ENCODE measurements at places on chromosomes 12 and 14.

DNA sequence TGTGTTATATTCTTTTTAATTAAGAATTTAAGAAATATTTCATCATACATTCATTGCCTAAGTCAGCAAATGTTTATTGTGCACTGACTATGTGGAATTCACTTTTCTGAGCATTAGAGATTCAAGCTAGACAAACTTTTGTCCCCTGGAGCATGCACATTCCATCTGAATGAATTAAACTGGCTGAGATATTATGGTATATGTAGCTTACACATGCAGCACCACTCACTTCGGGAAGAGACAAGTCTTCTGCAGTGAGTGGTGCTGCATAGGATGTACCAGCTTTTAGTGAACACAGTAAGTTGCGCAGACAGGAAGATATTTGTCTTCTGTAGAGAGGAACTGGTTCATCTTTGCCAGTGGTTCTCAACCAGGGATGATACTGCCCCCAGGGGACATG lies 318.4 kb downstream of the SYT1 start:
- DNase-seq: no peak

GRCh38 chr12:1553987-1554982 lies 40.1 kb downstream of the FBXL14 start:
- no peak for DNase-seq

DNA sequence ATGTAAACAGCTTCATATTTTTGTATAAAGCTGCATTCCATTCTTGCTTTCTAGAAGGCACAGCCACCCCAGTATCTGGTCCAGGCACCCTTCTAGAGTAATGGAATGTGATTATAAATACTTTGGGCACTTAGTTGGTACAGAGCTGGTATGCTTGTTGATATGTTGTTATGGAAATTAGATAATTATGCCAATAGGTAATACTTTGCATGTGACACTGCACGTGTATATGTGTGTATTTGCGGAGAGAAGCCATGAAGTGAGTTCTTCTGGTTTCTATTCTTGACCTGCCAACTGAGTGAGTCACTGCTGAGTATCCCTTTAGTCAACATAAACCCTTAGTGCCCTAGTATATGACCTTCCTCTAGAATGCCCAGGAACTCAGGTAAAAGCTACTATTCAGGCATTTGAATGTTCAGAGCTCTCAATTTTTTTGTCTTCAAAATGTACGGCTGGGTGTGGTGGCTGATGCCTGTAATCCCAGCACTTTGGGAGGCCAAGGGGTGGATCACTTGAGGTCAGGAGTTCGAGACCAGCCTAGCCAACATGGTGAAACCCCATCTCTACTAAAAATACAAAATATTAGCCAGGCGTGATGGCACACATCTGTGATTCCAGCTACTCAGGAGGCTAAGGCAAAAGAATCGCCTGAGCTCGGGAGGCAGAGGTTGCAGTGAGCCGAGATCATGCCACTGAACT lies 6.2 kb upstream of the TCP11L2 start:
- no peak for DNase-seq

DNA sequence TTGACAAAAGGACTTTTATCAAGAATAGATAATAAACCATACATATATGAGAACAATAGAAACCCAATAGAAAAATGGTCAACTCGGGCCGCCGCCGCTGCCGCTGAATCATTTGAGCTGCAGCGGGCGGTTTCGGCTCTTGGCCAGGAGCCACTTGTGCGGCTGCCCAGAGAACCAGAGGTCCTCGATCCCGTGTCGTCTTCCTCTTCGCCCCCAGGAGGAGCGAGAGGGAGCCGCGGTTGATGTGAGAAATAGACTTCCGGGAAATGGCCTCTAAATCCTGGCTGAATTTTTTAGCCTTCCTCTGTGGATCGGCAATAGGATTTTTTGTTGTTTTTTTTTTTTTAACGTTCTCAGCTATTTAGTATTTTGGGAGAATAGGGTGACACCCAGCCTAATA lies 44.8 kb downstream of the CPSF6 start:
- peak; percentile 4 for DNase-seq

DNA sequence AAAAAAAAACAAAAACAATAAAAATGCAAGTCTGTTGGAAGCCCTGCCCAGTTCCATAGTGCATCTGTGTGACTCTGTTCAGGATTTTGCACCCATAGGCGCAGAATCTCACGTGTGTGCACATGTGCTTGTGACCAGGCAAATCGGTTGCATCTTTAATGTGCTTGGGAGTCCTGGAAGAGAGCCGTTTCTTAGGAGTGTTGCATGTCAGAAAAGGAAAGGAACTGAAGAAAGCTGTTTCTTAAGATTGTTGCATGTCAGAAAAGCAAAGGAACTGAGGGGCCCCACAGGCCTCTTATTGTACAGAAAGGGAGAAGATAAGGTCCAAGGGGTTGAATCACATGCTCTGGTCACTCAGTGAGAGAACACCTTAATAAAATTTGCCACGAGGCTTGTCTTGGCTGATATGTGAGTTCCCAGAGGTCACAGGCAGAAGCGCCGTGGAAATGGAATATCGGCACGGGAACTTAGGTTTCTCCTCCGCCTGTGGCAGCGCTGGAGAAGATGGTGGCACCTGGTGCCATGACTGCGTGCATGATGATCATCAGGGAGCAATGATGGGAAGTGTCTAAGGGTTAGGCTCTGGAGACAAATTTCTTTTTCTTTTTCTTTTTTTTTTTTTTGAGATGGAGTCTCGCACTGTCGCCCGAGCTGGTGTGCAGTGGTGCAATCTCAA lies 90.0 kb downstream of the LRRC74A start:
- DNase-seq: no peak

DNA sequence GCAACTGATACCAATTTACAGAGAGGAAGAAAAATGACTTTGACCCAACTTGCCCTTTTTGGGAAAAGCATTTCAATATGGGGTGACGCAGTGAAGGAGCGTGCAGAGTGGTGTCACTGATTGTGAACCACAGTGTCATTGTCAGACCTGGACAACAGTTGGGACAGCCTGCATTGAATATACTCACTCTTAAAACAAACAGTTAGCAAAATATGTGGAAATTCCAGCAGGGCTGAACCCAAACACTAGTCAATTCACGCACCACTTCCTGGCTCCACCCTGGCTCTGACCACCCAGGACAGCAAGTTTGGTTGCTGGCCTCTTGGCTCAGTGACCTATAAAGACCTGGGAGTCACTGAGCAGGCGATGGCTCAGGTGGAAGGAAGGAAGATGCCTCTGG lies 61.3 kb downstream of the NOS1 start:
- DNase-seq: no peak
